ENCODE measurements at places on chromosomes 3 and 15.

DNA sequence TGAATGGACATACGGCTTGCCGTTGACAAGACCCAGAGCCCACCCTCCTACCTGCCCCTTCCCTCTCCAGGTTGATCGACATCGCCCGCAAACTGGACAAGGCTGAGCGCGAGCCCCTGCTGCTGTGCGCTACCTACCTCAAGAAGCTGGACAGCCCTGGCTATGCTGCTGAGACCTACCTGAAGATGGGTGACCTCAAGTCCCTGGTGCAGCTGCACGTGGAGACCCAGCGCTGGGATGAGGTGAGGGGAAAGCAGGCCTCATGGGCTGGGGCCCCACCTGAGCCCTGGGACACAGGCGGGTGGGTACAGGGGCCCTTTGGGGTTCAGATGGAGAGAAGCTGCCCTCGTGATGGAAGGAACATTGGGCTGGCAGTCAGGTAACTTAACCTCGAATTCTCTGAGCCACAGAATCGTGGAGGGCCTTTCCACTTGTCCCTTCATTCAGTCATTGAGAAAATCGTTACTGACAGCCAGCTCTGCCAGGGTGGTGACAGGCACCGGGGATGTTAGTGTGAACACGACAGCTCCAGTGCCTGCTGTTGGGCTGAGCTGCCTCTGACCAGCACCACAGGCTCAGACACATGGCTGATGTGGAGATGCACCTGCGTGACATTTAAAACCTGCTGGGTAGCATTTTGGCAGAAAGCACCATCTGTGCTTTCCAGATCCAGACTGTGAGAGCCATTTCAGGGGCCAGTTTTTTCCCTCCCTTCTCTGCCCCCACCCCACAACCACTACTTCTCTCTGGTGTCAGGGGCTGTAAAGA, 25.6 kb upstream of the RHO start:
- DNase-seq, result no peak

DNA sequence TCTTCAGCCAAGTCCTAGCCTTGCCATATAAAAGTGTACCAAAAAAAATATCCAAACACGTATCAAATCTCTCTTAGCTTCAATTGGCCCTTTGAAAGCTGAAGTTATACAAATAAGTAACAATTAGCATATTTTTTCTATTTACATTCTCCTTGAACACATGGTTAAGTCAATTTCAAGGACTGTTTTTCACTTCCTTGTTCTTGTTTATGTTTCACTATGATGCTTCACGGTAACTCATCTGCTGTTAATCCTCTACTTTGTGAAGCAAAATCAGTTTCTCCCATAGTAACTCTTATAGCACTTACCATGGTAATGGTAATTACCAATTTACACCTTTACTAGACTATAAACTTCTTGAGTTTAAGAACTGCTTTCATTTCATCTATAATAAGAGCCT, 10.6 kb upstream of the SPRED1 start:
- DNase-seq, result no peak

GRCh38 chr3:57080171-57080570, 19.7 kb downstream of the SPATA12 start:
- DNase-seq, result no peak

DNA sequence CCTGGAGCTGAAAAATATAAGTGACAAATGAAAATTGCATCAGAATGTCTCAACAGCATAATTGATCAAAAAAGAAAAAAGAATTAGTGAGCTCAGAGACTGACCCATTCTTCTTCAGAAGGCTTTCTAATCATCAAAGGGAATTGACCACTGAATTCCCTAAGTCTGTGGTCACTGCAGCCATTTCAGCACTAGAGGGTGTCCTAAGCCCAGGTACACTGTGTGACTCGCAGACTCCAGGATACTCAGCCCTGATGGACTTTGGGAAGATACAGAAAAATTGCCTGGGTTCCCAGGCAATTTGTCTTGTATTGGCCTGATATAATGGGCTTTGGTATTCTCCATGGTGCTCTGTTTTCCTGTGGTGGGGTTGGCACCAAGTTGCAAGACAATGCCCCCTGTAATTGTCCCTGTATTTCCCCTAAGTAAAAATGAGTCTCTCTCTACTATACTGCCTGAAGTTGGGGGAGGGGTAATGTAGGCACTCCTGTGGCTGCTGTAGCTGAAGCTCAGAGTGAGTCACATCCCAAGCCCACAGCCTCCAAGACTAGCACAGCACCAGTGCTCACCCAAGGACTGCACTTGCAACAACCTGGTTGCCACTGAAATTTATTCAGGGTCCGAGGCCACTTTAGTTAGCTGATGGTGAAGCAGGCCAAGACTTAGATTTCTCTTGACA, 256.0 kb upstream of the STAC start:
- DNase-seq, result no peak

DNA sequence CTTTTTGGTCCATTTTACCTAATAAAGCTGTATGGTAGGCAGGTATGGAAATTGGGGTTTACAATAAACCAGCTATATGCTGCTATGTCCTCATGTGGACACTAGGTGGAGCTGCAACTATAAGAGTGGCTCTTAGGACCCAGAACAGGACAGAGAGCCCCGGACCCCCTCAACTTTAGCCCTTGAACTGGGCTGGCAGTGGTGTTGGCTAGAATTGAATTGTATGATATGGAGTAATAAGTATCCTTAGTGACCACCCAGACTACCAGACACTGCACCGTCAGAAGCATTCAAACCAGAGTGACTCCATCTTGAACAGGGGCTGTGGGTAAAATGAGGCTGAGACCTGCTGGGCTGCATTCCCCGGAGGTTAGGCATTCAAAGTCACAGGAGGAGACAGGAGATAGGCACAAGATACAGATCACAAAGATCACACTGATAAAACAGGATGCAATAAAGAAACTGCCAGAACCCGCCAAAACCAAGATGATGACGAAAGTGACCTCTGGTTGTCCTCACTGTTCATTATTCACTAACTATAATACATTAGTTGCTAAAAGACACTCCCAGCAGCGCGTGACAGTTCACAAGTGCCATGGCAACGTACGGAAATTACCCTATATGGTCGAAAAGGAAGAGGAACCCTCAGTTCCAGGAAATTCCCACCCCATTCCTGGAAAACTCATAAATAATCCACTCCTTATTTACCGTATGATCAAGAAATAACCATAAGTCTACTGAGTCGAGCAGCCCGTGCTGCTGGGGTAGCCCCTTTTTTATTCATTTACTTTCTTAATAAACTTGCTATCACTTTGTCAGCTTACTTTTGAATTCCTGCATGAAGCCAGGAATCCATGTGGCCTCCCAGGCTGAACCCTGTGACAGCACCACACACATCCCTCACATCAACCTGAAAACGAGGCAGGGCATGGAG, 68.7 kb upstream of the BLM start:
- peak; percentile 95 for DNase-seq

GRCh38 chr3:192122832-192123594, 604.3 kb downstream of the FGF12 start:
- no peak for DNase-seq

GRCh38 chr3:155391551-155391958, 98.1 kb upstream of the STRIT1 start:
- DNase-seq, result no peak

- DNase-seq, result no peak
These were observed 11.3 kb upstream of the DLG1 start for GRCh38 chr3:197309528-197310361.

- peak; percentile 36 for DNase-seq
These were observed 399.9 kb upstream of the CBLB start for GRCh38 chr3:106268696-106269095.

DNA sequence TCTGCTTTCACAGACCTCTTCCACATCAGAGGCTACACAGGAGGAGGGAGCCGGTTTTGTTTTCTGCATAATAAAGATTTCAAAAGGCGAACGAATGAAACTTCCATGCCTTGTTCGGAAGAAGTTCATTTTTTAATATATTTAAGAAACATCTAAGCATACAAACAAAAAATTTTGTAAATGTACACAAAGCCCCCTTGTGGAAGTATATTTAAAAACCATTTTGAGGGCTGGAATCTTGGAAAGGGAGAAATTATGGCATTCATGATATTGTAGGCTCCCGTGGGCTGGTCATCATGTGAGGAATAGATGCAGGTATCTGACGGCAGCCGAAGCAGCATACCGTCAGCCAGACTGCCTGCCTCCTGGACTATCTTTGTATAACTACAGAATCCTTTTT, 90.4 kb downstream of the MECOM start:
- DNase-seq, result no peak

- no peak for DNase-seq
These were observed 76.8 kb downstream of the THBS1 start for GRCh38 chr15:39657668-39658067.

DNA sequence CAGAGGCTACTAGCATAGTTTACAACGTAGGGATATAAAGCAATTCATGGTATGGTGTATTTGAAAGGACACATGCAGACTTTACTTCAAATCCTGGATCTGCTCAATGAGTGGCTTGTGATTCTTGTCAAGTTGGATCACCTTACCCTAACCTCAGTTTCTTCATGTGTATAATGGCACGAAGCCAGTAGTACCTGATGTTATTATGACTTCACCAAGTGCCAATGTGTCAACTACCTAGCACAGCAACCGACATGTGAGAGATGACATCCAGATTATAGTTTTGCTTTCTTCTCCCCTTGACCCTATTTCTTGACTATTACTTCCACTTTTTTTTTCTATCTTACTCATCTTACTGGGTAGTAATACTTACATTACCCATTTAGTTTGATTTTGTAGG, 304.5 kb downstream of the RBMS3 start:
- no peak for DNase-seq

DNA sequence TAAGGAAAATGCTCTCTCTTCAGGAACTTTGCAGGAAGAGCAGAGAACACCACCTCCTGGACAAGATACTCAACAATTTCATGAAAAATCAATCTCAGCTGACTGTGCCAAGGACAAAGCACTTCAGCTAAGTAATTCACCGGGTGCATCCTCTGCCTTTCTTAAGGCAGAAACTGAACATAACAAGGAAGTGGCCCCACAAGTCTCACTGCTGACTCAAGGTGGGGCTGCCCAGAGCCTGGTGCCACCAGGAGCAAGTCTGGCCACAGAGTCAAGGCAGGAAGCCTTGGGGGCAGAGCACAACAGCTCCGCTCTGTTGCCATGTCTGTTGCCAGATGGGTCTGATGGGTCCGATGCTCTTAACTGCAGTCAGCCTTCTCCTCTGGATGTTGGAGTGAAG, 200.5 kb downstream of the AKAP13 start:
- DNase-seq, result no peak

- DNase-seq, result peak; percentile 39
These were observed 21.9 kb upstream of the THSD4 start for GRCh38 chr15:71093054-71094024.

DNA sequence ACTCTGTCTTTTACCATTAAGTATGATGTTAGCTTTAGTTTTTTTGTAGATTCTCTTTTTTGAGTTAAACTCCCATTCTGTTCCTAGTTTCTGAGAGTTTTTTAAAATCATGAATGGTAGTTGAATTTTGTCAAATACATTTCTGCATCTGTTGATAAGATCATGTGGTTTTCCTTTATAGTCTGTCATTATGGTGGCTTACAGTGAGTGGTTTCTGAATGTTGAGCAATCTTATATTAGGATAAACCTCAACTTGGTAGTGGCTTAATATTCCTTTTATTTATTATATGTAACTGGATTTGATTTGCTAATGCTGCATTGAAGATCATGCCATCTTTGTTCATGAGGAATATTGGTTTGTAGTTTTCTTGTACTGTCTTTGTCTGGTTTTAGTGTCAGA, 34.8 kb downstream of the NEO1 start:
- no peak for DNase-seq

GRCh38 chr15:39595338-39596221, 14.7 kb downstream of the THBS1 start:
- no peak for DNase-seq

DNA sequence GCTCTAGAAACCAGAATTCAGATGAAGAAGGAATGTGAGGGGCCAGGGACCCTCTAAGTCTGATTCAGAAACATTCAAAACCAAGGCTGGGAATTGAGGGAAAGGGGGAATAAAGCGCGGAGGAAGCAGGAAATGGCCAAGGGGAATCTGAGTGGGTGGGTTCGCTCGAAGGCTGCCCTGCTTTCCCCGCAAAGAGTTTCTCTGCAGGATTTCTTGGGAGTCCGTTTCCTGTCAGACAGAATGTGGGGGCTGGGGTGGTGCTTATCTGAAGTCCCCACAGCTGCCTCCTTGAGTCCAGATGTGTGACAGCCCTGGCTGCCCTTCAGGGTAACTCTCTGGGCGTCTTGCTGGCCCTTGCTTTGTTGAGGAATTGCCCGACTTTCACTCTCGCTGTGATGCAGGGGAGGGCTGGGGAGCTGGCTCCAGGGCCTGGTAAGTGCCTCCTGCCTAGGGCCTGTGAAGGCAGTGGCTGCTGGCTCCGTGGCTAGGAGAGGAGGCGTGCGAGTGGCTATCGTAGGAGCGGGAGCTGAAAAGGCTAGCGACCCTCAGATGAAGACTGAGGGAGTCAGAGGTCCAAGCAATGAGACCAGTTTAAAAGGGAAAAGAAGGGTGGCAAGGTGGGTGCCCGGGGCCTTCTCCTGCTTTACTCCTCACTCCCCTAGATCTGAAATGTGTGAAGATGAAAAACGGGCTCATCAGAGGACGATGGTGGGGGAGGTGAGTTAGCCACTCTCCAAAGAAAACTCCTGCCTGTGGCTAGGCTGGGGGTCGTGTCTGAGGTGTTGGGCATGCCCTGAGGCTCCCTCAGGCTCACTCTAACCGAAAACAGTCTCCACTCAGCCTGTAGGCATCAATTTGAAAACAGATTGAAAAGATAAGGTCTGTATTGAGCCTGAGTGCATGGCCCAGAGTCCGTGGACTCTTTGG, 143.9 kb upstream of the UMPS start:
- DNase-seq, result no peak

DNA sequence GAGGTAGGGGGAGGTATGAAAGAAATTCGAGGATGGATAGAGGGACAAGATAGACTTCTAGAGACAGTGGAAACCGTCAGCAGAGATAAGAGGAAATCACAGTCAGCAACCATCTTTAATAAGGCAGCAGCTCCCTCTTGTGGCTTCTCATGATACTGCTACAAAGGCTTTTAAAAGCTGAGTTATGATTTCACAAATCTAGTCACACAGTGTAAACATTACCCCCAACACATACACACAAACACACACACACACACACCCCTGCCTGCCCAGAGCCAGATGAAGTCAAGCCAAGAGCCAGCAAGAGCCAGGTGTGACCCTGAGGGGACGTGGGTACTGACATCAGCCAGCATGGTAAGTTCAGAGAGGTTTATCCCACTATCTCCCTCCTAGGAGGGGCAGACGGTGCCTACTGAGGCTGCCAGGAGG, 18.9 kb upstream of the TGM5 start:
- DNase-seq, result peak; percentile 41
